Activated T-cell treated with anti-CD3 and anti-CD28 coated beads for 48 hours (primary cell): ENCODE measurements at places on chromosomes 3 and 15.

- DNase-seq = no peak
Observed at GRCh38 chr3:108183181-108183580, 39.0 kb downstream of the IFT57 start.

- DNase-seq = no peak
Observed at GRCh38 chr15:76185716-76186115, 125.6 kb downstream of the ETFA start.

GRCh38 chr3:190619761-190620160 is 105.9 kb downstream of the IL1RAP start:
- DNase-seq = no peak

GRCh38 chr3:71776538-71776937 is 8.4 kb downstream of the PROK2 start:
- no peak for DNase-seq

DNA sequence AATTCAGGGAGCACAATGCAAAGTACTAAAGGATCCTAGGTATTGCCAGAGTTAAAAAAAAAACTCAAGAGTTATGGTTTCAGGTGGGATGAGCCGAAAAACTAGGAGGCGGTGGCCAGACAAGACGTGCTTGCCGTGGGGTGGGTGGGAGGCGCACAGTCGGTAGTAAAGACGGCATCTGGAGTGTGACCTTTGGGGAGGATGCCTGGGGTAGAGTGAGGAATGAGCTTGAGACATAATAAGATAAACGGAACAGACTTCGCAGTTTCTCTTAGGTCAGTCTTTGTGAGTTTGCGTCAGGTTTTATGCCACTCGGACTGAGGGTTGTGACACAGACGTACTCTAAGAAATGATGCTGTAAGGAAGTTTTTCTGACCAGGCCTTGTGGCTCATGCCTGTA is 139.6 kb downstream of the LRRK1 start:
- no peak for DNase-seq

- DNase-seq = no peak
Observed at GRCh38 chr3:17136136-17136721, 251.5 kb downstream of the PLCL2 start.

DNA sequence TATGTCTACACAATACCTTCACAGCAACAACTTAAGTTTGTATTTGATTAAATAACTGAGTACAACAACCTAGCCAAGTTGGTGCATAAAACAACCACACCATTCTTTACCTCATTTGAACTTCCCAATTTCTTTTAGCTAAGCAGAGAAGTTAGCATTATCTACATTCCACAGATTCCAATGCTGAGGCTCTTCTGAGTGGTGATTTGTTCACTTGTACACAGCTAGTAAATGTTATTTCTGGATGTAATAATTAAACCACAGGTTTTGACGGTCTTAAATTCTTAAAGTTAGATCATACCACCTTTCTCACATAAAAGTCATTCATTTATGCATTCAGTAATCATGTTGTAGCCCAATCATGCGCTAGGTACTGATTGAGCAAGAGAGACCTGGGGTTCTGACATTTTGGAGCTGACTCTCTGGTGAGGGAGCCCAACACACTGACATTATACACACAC is 102.5 kb downstream of the SST start:
- no peak for DNase-seq

DNA sequence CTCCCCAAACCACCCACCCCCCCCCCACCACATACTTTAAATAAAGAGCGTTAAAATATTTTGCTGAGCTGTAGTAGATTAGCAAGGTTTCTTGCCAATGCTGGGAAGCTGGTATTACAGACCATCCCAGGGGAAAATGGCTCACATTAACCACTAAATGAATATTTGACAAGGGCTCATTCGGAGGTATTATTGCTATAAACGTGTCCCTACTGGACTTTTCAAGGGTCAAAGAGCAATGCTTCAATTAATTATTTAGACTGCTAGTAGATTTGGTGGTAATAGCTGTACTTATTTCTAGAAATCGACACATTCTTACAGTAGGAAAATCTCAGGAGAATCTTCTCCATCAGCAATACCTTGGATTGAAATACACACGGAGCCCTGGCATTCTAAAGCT is 5.2 kb downstream of the SOX2 start:
- no peak for DNase-seq

DNA sequence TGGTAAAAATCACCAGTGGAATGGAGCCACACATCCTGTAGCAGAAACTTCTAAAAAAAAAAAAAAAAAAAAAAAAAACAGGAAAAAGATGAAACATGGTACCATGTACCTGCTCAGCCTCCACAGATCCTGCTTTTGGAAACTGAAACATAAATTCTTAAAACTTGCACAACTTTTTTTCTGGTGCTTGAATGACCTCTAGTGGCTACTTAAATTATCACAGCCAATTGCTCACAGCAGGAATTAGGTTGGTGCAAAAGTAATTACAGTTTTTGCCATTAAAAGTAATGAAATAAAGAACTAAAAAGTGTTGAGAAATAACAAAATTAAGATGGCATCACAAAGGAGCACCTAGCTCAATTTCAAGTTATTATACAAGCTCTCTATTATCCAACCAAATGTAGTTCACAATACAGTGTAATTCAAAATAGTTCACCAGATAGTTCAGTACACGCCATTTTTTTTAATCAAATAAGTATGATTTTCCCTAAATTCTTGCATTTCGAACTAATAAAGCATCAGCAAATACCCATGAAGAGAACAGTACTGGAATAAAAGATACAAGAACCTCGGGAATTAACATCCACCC is 80.6 kb downstream of the ULK4 start:
- DNase-seq = no peak

DNA sequence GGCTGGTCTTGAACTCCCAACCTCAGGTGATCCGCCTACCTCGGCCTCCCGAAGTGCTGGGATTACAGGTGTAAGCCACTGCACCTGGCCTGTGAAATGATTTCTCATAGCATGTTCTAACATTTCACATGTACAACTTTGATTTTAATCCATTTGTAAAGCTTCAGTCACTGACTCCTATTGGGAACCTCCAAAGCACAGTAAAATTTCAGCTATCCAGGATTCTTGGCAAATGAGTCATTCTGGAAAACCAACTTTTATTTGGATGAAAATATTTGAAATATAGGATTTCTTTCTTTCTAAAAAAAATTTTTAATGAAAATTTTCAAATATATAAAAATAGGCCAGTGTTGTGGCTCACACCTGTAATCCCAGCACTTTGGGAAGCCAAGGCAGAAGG is 2.7 kb upstream of the LMAN1L start:
- DNase-seq = no peak

- no peak for DNase-seq
Observed at GRCh38 chr3:76824658-76825240, 215.2 kb upstream of the ROBO2 start.

GRCh38 chr3:45489730-45490309 is 101.4 kb downstream of the LARS2 start:
- DNase-seq = no peak

- no peak for DNase-seq
Observed at GRCh38 chr3:22288756-22289155, 537.7 kb upstream of the ZNF385D start.

DNA sequence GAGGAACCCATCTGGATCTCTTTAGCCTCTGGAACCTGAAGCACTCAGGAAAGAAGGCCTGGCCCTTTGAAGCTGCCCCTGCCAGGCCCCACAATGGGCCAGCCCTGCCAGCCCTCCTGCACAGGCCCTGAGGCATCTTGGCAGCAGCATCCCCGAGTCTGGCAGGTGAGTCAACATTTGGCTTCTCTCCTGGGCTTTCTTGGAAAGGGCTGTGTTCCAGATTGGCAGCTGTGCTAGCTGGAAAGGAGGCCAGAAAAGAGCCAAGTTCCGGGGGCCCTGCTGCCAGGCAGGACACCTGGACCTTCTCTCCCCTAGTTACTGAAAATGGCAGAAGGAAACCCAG is 187.2 kb downstream of the SHQ1 start:
- DNase-seq = no peak

DNA sequence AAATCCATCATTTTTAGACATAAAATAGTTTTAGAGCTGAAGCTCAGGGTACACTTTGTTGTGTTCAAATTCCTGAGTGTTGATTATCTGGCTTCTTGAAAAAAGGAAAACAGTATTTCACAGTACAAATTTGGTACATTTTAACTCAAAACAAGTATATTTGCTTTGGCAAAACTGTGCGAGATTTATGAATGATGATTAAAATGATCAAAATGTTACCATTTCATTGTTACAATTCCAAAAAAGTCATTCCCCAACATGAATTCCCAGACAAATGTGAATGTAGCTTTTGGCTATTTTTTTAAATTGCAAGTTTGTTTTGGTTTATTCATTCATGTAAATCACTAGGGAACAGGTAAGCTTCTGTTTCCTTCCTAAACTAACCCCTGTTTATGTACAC is 347.4 kb upstream of the DCBLD2 start:
- DNase-seq = no peak

- DNase-seq = no peak
Observed at GRCh38 chr3:190105876-190106275, 14.8 kb downstream of the P3H2 start.

DNA sequence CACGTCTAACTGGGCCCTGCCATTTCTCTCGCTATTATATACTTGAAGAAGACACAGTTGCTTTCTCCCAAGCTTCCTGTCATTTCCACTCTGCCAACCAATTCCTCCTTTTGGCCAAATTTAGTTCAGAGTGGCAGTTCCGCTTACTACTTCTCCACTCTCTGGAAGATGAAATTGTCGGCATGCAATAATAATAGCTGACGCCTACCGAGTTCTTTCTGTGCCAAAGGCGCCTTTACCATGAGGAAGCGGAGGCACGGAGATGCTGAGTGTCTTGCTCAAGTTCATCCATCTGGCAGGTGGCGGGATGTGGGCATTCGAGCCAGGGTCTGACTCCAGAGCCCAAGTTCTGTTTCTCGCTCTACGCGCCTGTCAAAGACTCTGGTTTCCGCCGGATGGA is 14.6 kb upstream of the NRROS start:
- DNase-seq = no peak

GRCh38 chr3:141835557-141836229 is 40.8 kb upstream of the ATP1B3 start:
- no peak for DNase-seq

DNA sequence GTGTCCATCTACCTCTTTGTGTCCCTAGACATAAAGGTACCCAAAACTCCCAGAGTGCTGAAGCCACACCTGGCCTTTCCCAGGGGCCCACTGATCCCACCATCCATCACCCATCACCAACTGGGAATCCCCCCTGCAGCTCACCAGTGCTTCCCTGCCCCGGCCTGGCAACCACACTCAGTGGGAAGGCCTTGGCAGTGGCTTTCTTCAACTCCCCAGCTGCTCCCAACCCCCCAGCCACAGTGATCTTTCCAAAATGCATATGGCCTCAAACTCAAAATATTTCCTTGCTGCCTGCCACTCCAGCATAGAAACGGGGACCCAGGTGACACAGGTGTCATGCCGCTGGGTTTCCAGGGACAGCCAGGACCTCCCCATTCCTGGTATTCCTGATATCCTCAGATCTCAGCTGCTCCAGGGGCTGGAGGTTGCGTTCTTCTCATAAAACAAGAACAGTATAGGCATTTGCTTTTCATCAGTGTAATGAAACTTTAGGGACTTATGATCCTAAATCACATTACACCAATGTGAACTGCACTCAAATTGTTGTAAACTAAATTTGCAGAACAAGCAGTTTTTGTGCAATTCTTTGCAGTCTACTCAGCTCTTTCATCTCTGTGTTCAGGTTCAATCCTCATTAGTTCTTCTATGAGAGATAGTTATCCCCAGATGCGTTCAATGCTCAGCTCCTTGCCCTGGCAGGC is 1.3 kb downstream of the OCA2 start:
- no peak for DNase-seq

DNA sequence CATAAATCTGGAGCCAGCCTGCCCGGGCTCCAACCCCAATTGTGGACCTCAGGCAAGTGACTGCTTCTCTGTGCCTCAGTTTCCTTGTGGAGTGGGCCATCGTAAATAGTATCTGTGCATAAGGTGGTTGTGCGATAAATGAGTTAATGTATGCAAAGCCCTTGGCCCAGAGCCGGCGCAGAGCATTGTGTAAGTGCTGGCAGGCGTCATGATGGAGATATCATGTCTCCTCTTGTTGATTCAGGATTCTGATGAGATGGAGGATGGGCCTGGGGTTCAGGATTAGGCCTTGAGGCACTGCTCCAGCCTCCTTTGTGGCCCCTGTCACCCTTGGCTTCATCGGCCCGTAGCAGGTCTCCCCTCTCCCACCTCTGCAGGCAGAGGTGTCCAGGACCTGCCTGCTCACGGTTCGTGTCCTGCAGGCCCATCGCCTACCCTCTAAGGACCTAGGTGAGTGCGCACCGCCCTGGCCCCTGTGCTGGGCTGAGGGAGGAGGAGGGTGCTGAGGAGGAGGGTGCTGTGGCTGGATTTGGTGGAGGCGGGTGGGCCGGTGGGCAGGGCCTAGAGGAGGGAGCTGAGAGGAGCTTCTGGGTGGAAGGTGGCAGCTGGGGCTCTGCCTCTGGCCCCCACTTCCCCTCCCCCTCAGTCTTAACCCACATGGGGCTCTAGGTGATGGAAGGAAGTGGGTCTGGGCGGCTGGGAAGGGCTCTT is 1.3 kb downstream of the PLA2G4B start:
- DNase-seq = no peak

GRCh38 chr15:96336596-96337364 is 6.3 kb downstream of the NR2F2 start:
- DNase-seq = no peak

- no peak for DNase-seq
Observed at GRCh38 chr15:36458411-36458810, 121.0 kb upstream of the CDIN1 start.

- no peak for DNase-seq
Observed at GRCh38 chr15:48541341-48542278, 103.9 kb downstream of the FBN1 start.

DNA sequence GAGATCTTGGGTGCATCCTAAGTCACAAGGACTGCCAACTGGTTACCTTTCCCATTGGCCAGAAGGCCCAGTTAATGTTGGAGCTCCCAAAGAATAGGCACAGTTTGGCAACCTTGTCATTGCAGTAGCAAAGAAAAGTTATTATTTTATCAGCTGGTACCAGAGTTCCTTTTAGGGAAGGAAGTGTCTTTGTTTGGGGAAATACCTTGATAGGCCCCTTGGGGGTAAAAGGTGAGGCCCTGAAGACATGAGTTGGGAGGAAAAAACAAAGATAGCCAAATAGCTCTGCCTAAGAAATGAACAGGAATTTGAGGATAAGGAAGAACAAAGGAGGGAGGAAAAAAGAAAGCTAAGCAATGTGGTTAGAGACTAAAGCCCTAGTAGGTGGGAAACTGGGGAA is 85.8 kb downstream of the ANP32A start:
- DNase-seq = no peak

GRCh38 chr15:78928616-78929093 is 16.2 kb downstream of the CTSH start:
- DNase-seq = no peak
